ENCODE measurements at places on chromosomes 1 and 21.

DNA sequence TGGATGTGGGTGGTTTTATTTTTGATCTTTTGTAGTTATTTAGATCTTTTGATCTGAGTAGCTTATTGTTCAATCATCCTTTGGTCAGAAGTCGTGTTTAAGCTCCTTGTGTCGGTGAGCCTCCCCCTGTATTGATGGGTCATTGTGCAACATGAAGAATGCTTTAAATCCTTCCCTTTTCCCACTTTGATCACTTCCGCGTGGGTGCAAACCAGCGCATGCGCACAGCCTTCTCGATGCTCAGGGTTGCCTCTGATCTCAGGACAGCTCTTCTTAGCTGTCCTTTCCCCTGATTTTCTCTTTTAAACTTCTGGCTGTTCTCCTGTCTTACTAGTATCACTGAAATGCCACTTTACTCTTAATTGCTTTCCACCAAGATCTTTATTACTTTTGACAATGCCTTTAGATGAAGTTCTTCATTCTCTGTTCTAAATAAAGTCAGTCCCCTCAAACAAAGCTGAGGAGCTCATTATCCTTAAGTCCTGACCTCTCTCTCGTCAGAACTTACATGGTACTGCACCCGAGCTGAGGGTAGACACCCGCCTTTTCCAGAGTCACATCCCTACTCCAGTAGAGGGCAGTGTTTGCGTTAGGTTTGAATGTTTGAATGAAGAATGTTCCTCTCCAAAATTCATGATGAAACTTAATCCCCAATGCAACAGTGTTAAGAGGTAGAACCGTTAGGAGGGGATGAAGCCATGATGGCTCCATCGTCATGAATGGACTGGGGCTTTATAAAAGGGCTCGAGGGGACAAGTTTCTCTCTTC, 547.9 kb upstream of the TMPRSS15 start:
- DNase-seq, result peak; percentile 44

DNA sequence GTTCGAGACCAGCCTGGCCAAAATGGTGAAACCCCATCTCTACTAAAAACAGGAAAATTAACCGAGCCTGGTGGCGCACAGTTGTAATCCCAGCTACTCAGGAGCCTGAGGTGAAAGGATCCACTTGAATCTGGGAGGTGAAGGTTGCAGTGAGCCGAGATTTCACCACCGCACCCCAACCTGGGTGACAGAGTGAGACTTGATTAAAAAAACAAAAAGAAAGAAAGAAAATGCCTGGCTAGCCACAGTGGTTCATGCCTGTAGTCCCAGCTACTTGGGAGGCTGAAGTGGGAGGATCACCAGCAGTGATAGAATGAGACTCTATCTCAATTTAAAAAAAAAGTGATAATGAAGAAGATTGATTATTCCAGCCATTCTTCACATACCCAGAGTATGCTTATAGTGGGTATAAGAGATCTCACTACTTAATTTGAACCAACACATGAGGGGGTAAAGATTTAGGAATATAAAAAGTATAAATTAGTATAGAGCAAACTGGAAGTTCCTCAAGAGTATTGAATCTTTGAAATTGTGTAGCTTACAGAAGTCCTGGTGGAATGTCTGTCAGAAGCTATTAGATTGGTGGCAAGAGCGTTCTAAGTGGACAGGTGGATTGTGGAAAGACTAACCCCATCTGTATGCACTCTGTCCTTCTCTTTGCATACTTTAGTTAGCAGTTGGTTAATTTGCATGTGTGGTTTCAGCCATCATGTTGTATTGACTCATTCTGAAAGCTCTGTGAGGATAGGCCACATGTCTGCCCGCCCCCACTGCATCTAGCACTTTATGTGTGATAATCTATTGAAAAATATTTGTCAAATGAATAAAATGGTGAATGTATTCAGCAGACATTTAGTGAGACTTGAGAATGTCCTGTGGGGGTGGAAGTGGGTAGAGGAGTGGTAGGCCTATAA, 25.0 kb downstream of the RLF start:
- DNase-seq, result peak; percentile 45

DNA sequence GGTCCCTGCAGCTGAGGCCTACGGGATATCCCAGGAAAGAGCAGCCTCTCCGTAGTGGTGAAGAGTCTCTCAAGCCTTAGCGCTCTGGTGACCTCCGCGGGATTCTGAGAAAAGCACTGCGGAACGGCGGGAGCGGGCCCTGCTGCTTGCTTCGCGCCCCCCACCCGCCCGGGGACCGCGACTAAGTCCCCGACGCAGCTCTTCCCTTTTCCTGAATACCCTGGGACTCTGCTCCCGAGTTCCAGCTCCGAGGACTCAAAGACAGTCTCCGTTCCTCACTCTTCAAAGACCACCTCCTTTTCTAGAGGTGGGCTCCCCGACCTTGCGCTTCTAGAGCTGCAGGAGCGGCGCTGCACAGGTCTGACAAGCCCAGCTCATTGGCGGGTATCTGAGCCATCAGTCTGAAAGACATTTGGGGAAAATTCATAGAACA, 3.6 kb upstream of the PRRX1 start:
- no peak for DNase-seq

DNA sequence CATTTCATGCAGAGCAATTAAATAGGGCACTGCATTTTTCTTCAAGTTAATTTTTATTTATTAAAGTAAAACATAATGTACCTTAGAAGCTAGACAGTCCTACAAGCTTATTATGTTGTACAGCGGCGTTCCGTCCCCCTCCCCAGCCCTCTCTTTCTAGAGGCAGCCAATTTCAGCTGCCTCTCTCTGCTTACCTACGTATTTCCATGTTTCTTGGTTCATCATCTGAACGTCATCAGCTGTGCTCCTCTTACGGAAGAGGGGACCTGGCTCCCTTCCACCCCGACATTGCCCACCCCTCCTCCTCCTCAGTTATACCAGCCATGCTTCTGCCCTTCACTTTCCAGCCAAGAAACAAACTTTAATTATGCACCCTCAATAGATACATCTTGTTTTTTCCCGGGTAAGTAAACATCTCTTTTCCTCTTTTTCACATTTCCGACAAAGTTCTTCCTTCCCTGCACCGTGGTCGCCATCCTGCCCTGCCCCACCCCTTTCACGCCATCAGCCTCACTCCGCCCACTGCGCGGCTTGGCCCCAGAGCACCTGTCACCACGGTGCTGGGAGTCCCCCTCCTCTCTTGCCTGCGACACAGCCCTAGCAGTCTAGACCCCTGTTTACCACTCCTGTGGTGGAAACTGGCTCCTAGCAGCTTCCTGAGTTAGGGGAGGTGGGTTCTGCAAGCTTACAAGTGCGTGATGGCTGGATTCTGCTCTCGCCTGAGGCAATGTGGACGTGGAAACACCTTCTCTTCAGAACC, 57.9 kb downstream of the SLC37A1 start:
- DNase-seq, result no peak

GRCh38 chr1:93483606-93484005, 35.7 kb downstream of the FNBP1L start:
- no peak for DNase-seq

GRCh38 chr1:52268372-52268771, 97.6 kb downstream of the CC2D1B start:
- DNase-seq, result peak; percentile 71

GRCh38 chr1:6105763-6106162, 60.1 kb downstream of the KCNAB2 start:
- DNase-seq, result no peak

DNA sequence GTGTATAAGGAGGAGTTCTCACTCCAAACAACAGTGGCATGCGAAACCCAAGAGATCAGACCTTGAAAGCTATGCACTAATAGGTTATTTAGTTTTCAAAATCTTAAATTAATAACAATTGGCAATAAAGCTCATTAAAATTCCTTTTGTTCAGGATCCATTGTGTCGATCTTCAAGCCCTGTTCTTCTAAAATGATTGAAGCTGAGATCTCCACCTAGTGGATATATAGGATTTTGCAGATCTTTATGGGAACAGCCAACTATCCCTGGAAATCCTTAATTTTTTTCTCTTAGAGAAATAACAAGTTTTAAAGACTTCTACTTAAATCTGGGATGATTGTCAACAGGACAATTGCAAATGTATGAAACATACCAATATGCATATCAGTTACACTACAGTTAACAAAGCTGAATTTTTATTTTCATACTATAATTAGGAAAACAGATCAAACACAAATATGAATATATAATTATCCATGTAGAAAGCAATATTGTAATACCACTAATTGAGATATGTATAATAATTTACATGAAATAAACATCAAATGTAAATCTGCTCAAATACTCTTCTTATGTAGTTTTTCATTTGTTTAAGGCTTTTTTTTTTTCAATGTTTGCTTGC, 43.3 kb downstream of the LRRC53 start:
- DNase-seq, result peak; percentile 60

- no peak for DNase-seq
These were observed 1.5 kb downstream of the TMEM63A start for GRCh38 chr1:225880636-225881035.

- DNase-seq, result no peak
These were observed 45.9 kb downstream of the SYT6 start for GRCh38 chr1:114107474-114108435.

DNA sequence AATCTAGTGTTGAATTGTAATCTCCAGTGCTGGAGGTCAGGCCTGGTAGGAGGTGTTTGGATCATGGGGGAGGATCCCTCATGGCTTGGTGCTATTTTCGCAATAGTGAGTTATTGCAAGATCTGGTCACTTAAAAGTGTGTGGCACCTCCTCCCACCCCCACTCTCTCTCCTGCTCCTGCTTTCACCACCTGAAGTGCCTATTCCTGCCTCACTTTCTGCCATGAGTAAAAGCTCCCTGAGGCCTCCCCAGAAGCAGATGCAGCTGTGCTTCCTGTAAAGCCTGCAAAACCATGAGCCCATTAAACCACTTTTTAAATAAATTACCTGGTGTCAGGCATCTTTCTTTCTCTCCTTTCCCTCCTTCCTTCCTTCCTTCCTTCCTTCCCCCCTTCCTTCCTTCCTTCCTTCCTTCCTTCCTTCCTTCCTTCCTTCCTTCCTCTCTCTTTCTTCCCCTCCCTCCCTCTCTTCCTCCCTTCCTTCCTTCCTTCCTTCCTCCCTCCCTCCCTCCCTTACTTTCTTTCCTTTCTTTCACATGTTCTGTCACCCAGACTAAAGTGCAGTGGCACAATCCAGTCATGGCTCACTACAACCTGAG, 172.4 kb downstream of the C1orf21 start:
- DNase-seq, result no peak

DNA sequence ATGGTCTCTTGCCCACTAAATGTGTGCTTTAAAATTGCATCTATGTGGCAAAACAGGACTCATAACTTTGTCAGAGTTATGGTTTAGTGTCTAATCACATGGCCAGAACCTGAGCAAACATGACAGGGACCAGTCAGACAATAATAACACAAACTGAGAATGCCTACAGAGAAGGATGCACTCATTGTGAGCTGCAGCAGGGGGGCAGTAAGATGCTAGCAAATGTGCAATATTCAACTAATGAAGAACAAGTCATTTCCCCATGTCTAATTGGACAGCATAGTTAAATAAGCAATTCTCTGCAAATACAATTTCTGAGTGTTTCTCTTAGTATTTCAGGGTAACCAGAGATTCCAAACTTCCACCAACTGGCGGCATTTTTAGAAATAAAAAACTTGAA, 30.8 kb downstream of the SPAG17 start:
- peak; percentile 65 for DNase-seq

DNA sequence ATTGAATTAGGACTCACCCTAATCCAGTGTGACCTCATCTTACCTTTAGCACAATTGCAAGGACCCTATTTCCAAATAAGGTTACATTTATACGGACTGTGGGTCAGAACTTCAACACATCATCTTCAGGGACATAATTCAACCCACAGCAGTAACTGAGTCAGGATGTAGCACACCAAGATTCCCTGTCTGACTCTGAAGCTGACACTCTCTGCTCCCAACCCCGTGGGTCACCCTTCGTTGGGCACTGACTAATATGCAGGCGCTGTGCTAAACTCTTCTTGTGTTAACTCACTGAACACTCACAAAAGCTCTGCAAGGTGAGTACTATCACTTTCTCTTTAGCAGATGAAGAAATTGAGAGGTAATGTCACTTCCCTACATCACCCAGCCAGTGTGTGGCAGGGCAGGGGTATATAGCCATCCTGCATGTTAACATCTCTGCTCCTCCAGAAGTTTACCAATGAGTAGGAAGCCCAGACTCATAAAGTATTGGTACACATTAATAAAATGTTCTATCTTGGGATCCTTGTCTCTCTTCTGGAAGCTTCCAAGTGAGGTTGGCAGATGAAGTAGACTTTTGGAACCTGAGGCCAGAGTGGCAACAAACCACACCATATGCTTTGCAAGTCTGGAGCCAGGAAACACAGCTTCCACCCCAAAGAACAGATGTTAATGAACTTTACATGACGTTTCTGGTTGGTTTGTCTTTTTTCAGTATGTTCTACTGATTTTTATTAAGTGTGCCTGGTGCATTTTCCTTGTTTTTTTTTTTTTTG, 139.2 kb upstream of the KLHDC7A start:
- DNase-seq, result no peak

DNA sequence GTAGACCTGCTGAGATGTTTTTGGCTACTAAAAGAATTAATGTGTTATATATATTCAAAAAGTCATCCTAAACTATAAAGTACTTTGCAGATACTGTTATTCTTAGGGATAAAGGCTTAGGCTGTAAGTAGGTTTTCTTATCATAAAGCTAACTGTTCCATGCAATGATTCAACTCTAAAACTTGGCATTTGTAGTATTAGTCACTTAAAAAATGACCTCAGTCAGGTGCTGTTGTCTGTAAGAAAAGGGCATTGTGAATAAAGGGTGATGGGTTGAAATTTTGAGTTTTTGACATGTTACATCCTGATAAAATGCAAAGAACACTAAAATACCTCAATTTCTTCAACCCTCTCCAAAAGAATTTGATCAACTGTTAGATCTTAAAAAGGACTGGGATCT, 32.9 kb downstream of the ADCY10 start:
- peak; percentile 38 for DNase-seq

DNA sequence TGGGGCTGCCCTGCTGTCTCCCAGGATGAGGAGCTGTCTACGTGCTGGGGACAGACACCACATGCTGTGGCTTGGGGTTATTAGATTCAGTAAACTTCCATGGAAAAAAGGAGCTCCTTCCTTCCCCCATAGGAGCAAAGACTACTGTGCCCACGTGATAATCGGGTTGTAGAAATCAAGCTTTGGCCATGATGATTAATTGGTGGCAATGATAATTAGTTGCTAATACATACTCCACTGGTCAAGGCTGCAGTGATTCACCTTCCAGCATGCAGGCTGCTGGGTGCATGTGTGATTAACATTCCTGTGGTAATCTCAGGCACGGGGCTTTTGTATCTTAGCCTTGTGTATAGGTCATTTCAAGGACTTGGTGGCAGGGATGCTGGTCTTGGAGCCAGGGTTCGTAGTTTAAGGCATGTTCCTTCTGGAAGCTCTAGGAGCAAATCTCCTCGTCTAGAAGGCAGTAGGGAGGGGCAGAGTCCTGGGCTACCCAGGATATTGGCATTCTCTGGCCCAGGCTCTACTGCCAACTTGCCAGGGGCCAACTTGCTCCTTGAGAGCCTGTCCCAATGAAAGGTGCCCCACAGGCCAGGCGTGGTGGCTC, 41.4 kb downstream of the TMCO4 start:
- DNase-seq, result peak; percentile 72

- DNase-seq, result peak; percentile 87
These were observed 44.8 kb downstream of the CHD1L start for GRCh38 chr1:147287133-147287865.

All from choroid plexus epithelial cell (primary cell).